ENCODE measurements at places on chromosomes 7 and 10. TPM values are rescaled to one million over a fixed set of nuclear protein-coding genes. Genes with fewer than 3 reads are reported as not detected.

GRCh38 chr7:4154882-4155535 is 527.1 kb upstream of the FOXK1 start:
- no peak overlapping the region for H3K27ac ChIP-seq
- no peak overlapping the region for H3K4me3 ChIP-seq

Gene POLR2J2
- total RNA-seq: 2.2 TPM

DNA sequence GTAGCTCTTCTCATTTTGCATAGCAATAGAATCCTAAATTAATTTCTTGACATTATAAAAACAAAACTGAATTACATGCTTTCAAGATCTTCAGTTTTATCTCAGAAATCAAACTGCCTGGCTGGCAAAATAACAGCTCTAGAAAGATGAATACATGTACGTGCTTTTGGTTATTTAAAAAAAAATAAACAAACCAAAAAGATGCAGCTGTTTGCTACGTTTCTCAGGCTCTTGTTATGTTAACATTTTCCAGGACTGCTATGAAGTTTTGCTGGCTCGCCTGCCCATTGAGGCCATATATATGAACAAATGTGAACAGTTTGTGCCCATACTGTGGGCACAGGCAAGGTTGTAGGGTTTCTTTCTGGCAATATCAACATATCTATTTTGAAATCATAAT is 86.6 kb downstream of the ODAD2 start:
- no peak overlapping the region for H3K27ac ChIP-seq
- no peak overlapping the region for H3K4me3 ChIP-seq
- no peaks in the 10 kb centered on the region for H3K4me1 ChIP-seq
- DNase-seq: no peak
- H3K36me3 ChIP-seq: no peaks in the 10 kb centered on the region

GRCh38 chr10:60139798-60140566 is 233.6 kb upstream of the CCDC6 start:
- H3K36me3 ChIP-seq: no peaks in the 10 kb centered on the region
- peak overlapping the region; percentile 17 for H3K4me3 ChIP-seq
- DNase-seq: no peak
- peak overlapping the region; percentile 44 for H3K27ac ChIP-seq

GRCh38 chr10:29202386-29202940 is 86.4 kb upstream of the LYZL1 start:
- no peak for DNase-seq
- no peaks in the 10 kb centered on the region for H3K27me3 ChIP-seq
- no peaks in the 10 kb centered on the region for H3K36me3 ChIP-seq
- no peak overlapping the region for H3K4me3 ChIP-seq
- H3K27ac ChIP-seq: no peak overlapping the region

DNA sequence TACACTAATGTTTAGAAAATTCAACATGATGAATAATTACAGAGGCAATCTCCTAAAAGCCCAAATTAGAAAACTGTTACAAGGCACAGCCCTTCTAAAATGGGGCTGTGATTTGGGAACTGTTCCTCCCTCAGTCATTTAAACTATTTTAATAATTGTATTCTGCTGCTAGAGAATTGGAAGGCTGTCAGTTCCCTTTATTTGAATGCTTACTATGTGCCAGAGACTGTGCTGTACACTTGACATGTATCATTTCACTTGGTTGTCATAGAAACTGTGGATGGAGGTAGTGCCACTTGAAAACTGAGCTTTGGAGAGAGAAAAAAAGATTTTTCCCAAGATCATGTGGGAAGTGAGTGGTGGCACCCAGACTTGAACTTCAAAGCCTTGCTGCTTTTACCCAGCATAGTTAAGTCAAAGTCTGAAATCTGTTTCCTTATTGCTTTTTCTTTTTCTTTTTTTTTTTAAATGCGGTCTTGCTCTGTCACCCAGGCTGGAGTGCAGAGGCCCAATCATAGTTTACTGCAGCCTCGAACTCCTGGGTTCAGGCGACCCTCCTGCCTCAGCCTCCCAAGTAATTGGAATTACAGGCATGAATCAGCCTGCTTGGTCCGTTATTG is 23.6 kb downstream of the UBE2D1 start:
- H3K4me1 ChIP-seq: peaks cover 17% of the 10 kb centered on the region
- H3K36me3 ChIP-seq: no peaks in the 10 kb centered on the region
- no peak for DNase-seq
- no peak overlapping the region for H3K4me3 ChIP-seq
- no peaks in the 10 kb centered on the region for H3K27me3 ChIP-seq

DNA sequence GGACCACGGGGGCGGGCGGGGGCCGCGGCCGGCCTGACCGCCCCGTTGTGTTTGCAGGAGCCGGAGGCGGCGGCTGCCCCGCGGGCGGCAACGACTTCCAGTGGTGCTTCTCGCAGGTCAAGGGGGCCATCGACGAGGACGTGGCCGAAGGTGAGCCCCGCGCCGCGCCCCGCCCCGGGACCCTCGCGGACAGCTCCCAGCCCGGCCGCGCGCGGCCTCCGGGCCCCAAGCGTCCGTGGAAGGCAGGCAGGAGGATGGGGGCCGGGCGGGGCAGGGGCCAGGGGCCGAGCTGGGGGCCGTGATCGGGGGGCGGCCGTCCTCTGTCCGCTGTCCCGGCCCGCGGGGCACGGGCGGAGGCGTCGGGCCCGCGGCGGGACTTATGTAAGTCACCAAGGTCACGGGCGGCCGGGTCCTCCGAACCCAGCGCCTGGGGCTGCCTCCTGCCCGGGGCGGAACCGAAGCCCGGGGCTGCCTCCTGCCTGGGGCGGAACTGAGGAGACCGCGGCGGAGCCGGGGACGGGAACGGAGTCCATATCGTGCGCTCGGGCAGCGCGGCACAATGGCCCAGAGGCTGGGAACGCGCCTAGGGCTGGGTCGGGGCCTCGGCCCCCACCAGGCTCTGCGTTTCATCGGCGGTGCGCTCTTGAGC is 497 bp downstream of the PPP2R2D start:
- H3K27ac ChIP-seq: peak overlapping the region; percentile 94
- H3K4me1 ChIP-seq: peaks cover 54% of the 10 kb centered on the region
- no peak for DNase-seq
- H3K36me3 ChIP-seq: no peaks in the 10 kb centered on the region

Gene CACNA2D1
- total RNA-seq: 16.9 TPM
